IgD-negative memory B cell (primary cell): ENCODE measurements at places on chromosomes 4 and X. TPM values are rescaled to one million over a fixed set of nuclear protein-coding genes. Genes with fewer than 3 reads are reported as not detected.

Gene DCAF8L2
- polyA plus RNA-seq, result not detected

Gene PNCK
- polyA plus RNA-seq, result not detected

Gene VCX3A
- polyA plus RNA-seq, result not detected

Gene LDB2
- polyA plus RNA-seq, result not detected

Gene FGFBP1
- not detected for polyA plus RNA-seq

Gene ZNF732
- 0.16 TPM for polyA plus RNA-seq

Gene GAGE12H
- polyA plus RNA-seq, result not detected

Gene CXCL3
- polyA plus RNA-seq, result not detected

Gene SSX1
- not detected for polyA plus RNA-seq
